ENCODE measurements at places on chromosomes 16 and 17.

DNA sequence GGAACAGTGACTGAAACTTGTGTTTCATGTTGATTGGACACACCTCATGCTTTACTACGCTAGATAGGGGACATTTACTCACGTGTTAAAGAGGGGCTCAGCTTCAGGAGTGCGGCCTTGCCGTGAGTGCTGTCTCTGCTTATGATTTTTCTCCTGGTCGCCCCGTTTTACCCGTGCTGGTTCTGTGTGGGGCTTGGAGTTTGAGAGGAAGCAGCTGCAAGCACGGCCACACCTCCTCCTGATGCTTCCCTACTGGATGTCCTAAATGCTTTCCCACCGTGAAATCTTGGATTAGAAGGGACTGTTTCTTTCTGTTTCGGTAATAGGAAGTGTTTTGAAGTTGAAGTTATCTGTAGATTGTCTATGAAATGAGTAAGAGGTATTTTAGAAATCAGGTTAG, 54.0 kb upstream of the ZNF750 start:
- DNase-seq: no peak

GRCh38 chr17:51731941-51732722, 426.4 kb downstream of the CA10 start:
- DNase-seq: no peak

GRCh38 chr17:48068491-48068961, 20.4 kb downstream of the NFE2L1 start:
- DNase-seq: no peak

DNA sequence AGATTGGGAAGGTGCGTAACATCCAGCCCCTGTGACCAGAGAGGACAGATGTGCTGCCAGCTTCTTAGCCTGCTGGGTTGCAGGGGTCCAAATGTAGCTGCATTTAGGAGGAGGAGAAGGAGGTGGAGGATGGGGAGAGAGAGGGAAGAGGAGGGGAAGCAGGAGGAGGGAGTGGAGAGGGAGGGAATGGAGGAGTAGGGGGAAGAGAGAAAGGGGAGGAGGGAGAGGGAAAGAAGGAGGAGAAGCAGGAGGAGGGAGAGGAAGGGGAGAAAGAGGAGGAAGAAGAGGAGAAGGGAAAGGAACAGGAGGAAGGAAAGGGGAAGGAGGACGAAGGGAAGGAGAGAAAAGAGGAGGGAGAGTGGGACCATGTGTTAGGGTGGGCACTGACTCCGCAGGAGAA, 108.6 kb downstream of the ABCC12 start:
- no peak for DNase-seq

GRCh38 chr17:7650509-7651096, at the start of gene ATP1B2:
ATP1B2 (plus strand) TSS chr17:7650926; CDS start chr17:7651519, 593 bp downstream.
- no peak for DNase-seq

DNA sequence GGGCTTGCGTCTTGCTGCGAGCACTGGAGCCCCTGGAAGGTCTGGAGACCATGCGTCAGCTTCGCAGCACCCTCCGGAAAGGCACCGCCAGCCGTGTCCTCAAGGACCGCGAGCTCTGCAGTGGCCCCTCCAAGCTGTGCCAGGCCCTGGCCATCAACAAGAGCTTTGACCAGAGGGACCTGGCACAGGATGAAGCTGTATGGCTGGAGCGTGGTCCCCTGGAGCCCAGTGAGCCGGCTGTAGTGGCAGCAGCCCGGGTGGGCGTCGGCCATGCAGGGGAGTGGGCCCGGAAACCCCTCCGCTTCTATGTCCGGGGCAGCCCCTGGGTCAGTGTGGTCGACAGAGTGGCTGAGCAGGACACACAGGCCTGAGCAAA, 7.4 kb downstream of the MPG start:
- DNase-seq: no peak

- DNase-seq: no peak
Observed at GRCh38 chr16:58999762-59000161, 265.6 kb upstream of the GOT2 start.

GRCh38 chr17:42386777-42387657, 1.2 kb downstream of the STAT3 start:
- peak; percentile 46 for DNase-seq

GRCh38 chr16:83271123-83271522, 536.7 kb upstream of the HSBP1 start:
- DNase-seq: no peak

DNA sequence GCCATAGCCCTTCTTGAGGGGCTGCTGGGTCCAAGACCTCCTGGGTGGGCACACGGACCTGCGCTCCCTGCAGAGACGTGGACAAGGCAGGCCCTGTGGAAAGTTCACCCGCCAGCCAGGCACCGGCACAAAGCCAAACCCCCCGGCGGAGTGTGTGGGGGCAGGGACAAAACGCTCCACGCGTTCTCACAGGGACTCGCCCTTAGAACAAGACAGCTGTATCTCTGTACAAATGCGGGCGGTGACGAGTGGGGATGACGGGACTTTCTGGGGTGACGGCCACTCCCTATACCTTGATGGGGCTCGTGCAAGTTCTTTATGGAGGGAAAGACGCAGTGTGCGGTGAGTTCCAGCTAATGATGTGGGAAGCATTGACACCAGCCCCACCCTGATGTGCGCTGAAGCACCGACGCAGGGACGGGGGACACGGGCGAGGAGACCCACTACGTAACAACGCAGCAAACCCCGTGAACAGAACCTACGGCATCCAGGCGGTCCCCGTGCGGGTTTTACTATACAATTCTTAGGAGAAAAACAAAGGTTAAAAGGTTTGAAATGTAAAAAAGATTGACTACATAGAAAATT, 49.4 kb downstream of the LMF1 start:
- DNase-seq: no peak

GRCh38 chr17:6509031-6509771, 47.2 kb downstream of the PITPNM3 start:
- no peak for DNase-seq

GRCh38 chr16:5031601-5032000, 2.1 kb downstream of the NAGPA start:
- no peak for DNase-seq

DNA sequence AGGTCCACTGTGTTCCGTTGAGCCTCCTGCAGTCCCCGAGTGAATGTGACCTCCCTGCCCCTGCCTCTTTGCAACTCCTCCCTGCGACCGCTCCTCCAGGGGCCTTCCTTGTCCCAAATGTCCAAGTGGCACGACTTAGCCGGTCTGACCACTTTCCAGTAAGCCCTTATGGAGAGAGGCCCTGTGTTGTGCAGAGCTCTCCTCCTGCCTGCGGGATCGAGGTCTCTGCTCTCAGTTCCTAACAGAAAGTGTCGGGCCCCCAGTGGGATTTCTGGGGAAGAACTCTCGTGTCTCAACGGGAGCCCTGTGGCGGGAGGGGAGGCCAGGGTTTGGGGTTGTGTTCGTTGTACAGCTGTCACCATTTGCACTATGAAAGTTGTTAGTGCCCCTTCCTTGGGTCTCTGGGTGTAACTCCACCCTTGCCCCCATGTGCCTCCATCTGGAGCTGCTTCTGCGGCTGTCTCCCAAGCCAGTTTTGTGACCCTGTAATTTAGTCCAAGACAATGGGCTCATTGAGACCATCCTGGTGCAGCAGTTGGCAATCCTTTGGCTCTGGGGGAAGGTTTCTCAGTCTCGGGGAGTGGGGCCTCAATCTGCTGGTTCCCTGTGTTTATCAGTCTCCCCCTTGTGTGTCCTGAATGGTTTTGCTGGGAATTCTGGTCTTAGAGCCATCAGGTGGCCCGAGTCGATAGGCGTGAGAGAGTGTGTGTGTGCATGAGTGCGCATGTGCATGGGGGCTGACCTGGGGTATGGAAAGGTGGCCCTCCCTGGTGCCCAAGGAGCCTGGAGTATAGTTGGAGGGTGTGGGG, 234.5 kb downstream of the SEC14L1 start:
- DNase-seq: no peak

DNA sequence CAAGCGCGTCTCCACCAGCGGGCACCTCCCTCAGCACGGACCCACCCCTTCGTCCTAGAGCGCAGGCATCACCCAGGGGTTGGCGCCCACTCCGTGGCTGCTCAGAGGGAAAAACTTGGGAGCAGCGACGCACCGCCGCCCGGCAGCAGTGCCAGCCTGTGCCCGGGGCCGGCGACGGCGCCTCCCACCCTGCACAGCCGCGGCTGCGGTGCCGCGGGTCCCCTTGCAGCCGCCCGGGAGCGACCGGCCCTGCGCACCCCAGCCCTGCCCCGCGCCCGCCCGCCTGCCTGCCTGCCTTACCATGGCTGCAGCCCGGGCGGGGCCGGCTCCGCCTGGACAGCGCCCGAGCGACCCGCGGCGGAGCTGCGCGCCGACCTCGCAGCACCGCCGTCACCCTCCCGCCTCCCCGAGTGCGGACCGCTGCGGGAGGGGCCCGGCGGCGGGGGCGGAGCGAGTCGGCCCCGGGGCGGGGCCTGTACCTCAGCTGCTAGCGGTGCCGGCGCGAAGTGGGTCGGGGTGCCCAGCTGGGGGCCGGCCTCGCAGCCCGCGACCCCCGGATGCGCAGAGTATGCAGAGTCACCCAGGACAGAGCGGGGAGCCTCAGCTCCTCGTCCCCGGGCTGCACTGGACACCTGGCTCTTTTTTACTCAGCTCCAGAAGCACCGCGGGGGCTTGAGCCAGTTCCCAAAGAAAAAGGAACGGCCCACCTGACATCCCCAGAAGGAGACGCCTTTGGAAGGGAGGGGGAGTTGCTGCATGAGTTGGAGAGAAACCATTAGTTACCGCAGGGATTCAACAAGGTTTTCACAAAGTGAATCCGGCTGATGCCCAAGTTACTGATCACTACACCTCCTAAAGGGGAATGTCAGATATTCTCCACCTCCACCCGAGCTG, 17.5 kb upstream of the MTMR4 start:
- DNase-seq: no peak

DNA sequence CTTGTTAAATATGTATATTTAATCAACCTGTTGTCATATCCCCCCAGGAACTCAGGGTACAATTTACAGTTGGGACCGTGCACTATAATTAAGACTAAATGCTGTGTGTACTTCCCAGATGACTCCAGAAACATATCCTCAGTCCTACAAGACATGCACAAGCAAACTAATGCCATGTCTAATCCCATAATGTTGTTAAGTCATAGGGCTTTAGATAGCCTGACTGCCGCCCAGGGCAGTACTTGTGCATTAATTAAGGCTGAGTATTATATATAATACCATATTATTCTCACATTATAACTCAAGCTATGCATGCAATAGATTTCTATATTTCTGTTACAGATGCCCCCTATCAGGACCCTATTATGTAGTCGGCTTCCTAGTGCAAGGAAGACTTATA, 20.1 kb upstream of the CPHXL start:
- no peak for DNase-seq

GRCh38 chr16:27085182-27085581, 18.5 kb downstream of the C16orf82 start:
- DNase-seq: no peak

GRCh38 chr16:83117810-83118209, 491.0 kb downstream of the CDH13 start:
- DNase-seq: no peak

- no peak for DNase-seq
Observed at GRCh38 chr17:31794111-31794510, 64.9 kb downstream of the COPRS start.

DNA sequence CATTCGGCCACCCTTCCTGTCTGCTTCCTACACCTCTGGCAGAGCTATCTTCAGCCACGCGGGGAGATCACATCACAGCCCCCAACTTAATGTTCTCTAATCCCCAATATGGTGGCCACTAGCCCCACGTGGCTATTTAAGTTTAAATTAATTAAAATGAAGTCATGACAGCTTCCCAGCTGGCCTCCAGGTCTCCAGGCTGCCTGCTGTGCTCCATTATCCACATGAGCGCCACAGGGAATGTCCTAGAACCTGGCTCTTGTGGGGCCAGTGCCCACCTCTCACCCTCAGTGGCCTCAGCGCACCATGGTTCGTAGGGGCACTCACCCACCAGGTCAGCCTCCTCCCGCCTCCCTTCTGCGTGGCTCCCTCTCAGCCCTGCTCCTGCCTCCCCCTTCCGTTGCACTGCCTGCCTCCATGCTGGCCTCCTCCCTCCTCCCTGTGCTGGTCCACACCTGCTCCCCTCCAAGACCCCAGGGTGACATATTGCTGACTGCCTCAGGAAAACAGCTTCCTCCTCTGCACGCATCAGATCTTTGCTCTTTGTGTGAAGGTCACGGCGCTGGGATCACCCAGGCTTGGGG, 47.7 kb downstream of the IRF8 start:
- no peak for DNase-seq

All from SIG-M5 (cell line).